GM10248 (cell line): ENCODE measurements at places on chromosomes 16 and 17.

GRCh38 chr16:24075931-24076716 is 180.0 kb upstream of the CACNG3 start:
- DNase-seq, result peak; percentile 38

- no peak for DNase-seq
Observed at GRCh38 chr16:75195811-75196790, 10.9 kb downstream of the CTRB2 start.

DNA sequence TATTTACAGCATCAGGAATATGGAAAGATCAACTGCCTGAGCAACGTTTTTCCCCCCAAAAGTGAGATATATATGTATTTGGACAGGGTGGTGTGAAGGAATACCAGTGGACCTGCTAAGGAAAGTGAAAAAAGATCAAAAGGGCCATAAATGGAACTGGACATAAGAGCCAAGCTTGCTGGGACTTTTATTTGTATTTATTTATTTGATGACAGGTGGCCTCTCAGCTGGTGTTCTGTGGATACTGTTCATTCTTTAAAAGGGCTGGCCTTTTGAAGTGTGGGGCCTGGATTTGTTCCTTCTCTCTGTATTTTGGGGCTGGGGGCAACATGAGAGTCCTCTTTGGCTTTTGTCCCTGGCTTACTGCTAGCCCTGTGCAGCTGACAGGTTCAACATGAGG is 306.6 kb upstream of the N4BP1 start:
- DNase-seq, result no peak

- no peak for DNase-seq
Observed at GRCh38 chr17:65311261-65311660, 174.1 kb downstream of the RGS9 start.

- no peak for DNase-seq
Observed at GRCh38 chr17:77089124-77089490, 51.7 kb upstream of the SEC14L1 start.

GRCh38 chr17:56313201-56313600 is 159.9 kb downstream of the ANKFN1 start:
- no peak for DNase-seq

- DNase-seq, result peak; percentile 57
Observed at GRCh38 chr17:43917348-43918025, 10.2 kb upstream of the MPP2 start.

DNA sequence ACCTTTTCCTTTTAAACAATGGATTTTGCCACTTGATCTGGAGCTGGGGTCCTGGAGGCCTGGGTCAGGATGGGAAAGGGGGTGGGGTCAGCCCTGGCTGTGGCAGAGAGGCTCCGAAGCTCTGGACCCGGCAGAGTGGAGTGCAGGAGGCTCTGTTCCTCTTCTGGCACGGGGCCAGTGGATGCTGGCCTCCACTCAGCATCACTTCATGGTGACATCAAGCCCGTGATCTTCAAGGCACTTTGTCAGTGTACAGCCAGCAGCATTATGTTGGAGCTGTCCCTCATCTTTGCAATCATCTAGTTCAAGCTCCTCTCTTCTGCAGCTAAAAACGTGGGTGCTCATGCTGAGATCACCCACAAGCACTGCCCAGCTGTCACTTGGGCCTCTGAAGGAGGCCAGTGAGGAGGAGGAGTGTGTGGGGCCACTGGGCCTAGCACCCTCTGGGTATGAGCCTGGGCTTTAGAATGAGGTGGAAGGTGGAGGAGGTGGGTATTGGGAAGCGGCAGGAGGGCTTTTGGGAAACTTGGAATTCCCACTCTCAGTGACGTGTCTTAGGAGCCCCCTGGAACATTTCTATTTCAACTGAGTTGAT is 45.9 kb upstream of the MGAT5B start:
- DNase-seq, result no peak

GRCh38 chr17:41534899-41535546 is 6.9 kb upstream of the KRT19 start:
- no peak for DNase-seq

GRCh38 chr16:49531931-49532840 is 158.6 kb downstream of the C16orf78 start:
- no peak for DNase-seq

DNA sequence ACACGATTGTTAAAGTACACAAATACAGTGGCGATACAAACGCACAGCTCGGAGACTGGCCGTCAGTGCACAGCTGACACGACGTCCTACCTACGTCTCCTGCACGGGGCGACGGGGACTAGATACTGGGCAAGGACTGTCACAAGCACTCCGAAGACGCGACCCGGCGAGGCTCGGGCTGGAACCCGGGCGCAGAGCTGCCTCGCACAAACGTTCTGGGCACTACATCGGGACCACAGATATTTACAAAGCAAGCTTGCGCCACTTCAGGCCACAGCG is 13.8 kb downstream of the SLC16A3 start:
- no peak for DNase-seq

DNA sequence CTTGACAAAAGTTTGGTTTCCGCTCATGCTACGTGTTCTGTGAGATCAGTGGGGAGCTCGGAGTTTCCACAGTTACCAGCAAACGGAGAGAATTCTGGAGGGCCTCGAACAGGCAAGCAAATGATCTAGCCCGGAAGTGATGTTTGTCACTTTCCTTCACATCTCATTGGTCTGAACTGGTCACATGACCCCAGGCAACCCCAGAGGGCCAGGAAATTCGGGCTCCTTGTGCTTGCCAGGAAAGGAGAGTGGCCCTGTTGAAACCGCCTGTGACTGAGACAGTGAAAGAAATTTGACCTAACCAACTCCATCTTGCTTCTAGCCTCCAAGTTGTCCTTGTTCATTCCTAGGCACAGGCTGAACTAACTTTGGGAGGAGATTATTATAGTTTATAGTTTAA is 23.0 kb downstream of the SPPL2C start:
- no peak for DNase-seq

- no peak for DNase-seq
Observed at GRCh38 chr16:66167564-66168291, 198.8 kb upstream of the CDH5 start.

- DNase-seq, result peak; percentile 29
Observed at GRCh38 chr16:47258874-47259461, 115.2 kb upstream of the NETO2 start.

DNA sequence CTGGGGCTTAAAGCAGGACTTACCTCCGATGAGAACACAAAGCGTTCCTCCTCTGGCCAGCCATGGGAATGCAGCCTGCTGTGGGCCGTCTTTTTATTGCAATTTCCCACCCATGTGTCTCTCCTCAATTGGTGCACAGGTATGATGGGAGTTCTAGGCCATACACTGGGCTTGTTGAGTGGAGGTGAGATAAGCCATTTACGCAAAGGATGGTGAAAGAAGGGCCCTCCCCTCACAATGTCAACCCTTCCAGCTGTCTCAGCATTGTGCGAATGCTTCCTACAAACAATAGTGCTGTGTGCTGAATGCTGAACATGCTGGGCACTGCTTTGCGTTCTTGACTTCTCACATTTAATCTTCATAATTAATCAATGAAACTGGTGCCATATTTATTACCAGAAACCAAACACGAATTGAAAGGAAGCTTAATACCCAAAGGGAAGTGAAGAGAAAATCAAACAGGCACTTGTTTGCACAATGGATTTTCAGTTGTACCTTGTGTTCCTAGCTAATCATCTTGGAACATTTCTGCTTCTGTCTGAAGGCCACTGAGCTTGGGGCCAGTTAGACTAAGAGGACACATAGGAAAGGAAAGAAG is at the start of gene GP2:
Gene GP2 (minus strand): TSS at position 70 of the 598 bp plus-strand sequence. CDS start 1,082 bp downstream, outside the sequence.
- no peak for DNase-seq

- no peak for DNase-seq
Observed at GRCh38 chr17:22273308-22273707, 581.0 kb downstream of the KCNJ18 start.

DNA sequence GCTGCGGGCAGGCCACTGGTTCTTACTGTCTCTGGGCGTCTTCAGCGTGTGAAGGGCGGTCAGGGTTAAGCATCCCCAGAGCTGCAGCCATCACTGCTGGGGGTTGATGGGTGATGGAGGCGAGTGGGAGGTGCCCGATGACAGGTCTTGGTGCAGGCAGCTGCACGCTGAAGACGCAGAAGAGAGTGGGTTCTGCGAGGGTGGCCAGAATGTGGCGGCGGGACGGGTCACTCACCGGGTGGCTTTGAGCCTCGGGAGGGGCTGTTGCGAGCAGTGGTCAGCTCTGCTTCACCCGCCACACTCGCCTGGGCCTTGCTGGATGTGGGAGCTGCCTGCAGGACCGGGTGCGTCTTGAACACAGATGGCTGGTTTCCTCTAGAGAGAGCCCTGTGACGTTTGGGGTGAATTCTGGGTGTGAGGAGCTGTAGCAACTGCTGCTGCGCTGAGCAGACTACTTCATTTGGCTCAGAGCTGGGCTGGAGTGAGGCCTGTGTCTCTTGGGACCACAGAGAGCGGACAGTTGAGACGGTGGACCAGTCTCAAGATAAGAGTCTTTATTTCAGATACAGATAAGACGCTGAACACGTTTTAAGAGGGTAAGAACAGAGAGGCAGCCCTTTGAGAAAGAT is 44.6 kb upstream of the ZNF750 start:
- DNase-seq, result no peak

DNA sequence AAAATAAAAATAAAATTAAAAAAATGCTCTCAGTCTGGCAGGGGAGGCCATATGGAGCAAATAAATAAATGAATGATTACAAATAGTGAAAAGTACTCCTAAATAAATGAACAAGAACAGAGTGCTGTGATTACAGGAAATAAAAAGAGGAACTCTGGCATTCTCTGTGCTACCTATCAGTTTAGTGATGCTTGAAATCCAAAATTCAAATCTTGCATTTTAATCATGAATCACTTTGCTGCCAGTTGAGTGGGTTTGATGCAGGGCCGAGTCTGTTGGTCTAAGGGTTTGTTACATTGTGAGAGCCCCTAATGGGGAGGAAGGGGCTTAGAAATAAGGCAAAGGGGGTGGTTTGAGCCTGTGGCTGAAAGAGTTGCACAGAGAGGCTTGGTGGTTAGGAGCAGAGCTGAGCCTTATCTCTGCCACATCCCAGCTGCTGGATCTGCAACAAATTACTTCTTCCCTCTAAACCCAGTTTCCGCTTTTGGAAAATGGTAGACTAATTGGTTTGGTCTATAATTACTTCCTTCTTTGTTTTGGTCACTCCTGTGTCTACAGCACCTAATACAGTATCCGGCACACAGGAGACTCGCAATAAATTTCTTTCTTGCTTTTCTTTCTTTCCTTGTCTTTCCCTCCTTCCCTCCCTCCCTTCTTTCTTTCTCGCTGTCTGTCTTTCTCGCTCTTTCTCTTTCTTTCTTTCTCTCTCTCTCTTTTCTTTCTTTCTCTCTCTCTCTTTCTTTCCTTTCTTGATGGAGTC is 6.3 kb upstream of the ABCC1 start:
- no peak for DNase-seq

DNA sequence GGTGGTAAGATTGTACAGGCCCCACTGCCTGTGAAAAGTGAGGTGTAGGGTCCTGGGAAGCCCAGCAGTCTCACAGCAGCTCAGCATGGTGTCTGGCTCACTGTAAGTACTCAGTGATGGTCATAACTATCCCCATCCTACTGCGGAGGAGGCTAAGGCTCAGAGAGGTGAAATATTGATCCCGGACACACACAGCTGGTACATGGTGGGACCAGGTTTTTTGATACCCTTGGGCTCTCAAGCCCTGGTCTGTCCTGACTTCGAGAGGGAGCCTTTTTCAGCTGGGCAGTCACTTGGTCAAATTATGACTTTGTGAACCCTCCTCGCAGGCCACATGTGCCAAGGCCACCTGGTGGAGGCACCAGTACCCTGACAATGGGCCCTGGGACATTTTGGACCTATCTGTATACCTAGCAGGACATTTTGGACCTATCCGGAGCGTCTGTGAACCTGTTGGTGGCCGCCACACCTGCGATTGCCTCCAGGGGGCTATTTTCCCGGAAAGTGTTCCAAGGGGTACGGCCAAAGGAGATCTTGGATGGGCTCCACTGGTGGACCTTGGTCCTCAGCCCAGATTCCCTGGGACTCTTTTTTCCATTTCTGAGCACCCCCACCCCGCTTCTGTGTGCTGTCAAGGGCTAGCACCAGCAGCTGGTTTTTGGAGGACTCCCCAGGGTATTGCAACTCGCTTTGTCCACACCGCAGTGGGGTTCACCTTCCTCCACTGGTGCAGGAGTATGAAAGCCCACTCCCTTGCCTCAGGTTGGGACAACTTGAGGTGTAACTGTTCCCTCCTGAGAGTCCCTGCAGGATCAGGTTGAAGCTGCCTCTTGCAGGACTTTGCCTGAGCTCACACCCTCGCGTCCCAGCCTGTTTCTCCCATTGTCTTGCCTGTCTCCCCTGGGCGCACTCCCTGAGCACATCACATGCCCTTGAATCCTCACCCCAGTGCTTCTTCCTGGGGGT is 83.6 kb upstream of the NKD1 start:
- DNase-seq, result no peak

GRCh38 chr16:81601008-81601428 is 156.4 kb downstream of the CMIP start:
- no peak for DNase-seq

DNA sequence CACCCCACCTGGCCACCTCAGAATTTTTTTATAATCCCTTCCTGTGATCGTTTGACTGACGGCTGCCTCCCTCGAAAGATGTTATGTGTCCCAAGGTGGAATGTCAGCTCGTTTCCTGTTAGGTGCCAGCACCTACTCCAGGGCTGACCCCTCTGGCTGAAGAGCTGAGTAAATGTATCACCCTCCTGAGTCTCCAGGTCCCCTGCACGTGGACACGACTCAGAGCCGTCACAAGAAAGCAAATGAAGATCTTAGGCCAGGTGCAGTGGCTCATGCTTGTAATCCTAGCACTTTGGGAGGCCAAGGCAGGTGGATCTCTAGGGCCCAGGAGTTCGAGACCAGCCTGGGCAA is 273.2 kb downstream of the C16orf95 start:
- no peak for DNase-seq

DNA sequence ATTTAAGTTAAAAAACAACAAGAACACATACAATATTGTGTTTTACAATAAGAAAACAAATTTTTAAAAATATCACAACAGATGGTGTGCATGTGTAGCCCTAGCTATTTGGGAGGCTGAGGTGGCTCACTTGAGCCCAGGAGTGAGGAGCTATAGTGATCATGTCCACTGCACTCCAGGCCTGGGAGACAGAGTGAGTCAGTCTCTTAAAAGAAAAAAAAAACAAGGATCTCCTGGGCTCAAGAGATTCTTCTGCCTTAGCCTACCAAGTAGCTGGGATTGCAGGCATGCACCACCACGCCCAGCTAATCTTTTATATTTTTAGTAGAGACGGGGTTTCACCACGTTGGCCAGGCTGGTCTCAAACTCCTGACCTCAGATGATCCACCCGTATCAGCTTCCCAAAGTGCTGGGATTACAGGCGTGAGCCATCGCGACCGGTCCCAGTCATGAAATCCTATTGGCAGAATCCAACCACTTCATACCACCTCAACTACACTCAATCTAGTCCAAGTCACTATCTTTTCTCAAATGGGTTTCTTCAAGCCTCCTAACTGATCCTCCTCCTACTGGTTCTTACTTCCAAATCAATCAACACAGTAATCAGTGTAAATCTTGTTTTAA is 55.0 kb downstream of the STH start:
- DNase-seq, result no peak
